Calu3 (cell line): ENCODE measurements at places on chromosomes 6 and 20. TPM values are rescaled to one million over a fixed set of nuclear protein-coding genes. Genes with fewer than 3 reads are reported as not detected.

- no peak overlapping the region for H3K27ac ChIP-seq
- H3K36me3 ChIP-seq: no peaks in the 10 kb centered on the region
- no peak overlapping the region for H3K4me3 ChIP-seq
- peak; percentile 40 for DNase-seq
Measured at GRCh38 chr6:113433335-113433991, 423.7 kb upstream of the MARCKS start.

- DNase-seq: no peak
- H3K27me3 ChIP-seq: no peaks in the 10 kb centered on the region
- H3K4me1 ChIP-seq: no peaks in the 10 kb centered on the region
- no peak overlapping the region for H3K27ac ChIP-seq
- no peaks in the 10 kb centered on the region for H3K36me3 ChIP-seq
Measured at GRCh38 chr6:109808837-109809236, 117.7 kb downstream of the FIG4 start.

- DNase-seq: no peak
- H3K27me3 ChIP-seq: peaks cover 22% of the 10 kb centered on the region
- no peaks in the 10 kb centered on the region for H3K36me3 ChIP-seq
- no peaks in the 10 kb centered on the region for H3K4me1 ChIP-seq
Measured at GRCh38 chr6:128759447-128759846, 123.5 kb upstream of the LAMA2 start.

- H3K36me3 ChIP-seq: no peaks in the 10 kb centered on the region
- H3K27me3 ChIP-seq: no peaks in the 10 kb centered on the region
- H3K4me3 ChIP-seq: no peak overlapping the region
- H3K4me1 ChIP-seq: no peaks in the 10 kb centered on the region
- DNase-seq: peak; percentile 34
Measured at GRCh38 chr6:123715006-123715863, 78.5 kb upstream of the TRDN start.

- H3K4me3 ChIP-seq: no peak overlapping the region
- DNase-seq: no peak
- H3K27me3 ChIP-seq: no peaks in the 10 kb centered on the region
- H3K27ac ChIP-seq: peak overlapping the region; percentile 23
- H3K4me1 ChIP-seq: peaks cover 29% of the 10 kb centered on the region
- no peaks in the 10 kb centered on the region for H3K36me3 ChIP-seq
Measured at GRCh38 chr6:54493138-54493537, 184.9 kb downstream of the TINAG start.

GRCh38 chr6:70616728-70617260, 50.1 kb downstream of the SDHAF4 start:
- no peak overlapping the region for H3K4me3 ChIP-seq
- no peaks in the 10 kb centered on the region for H3K4me1 ChIP-seq
- no peaks in the 10 kb centered on the region for H3K36me3 ChIP-seq
- H3K27ac ChIP-seq: no peak overlapping the region

- no peaks in the 10 kb centered on the region for H3K27me3 ChIP-seq
- H3K36me3 ChIP-seq: no peaks in the 10 kb centered on the region
- H3K27ac ChIP-seq: no peak overlapping the region
- H3K4me3 ChIP-seq: no peak overlapping the region
Measured at GRCh38 chr6:13437218-13437996, 50.0 kb downstream of the GFOD1 start.

DNA sequence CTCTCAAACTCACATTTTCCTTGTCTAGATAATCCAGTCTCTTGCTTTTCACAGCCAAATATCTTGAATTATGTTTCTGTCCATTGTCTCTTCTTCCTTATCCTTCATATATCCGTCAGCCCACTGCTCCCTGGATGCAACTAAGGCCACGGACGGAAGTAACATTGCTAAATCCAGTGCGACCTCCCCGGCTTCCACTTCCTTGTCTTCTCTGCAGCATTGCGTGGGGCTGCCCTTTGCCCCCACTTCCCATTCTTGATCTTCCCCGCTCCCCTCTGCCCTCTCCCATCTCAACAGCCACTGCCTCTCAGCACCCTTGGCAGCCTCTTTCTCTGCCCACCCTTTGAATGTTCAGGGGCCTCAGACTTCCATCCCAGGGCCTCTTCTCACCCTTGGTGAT, 190.4 kb upstream of the UST start:
- DNase-seq: no peak
- H3K4me1 ChIP-seq: no peaks in the 10 kb centered on the region
- no peak overlapping the region for H3K4me3 ChIP-seq
- no peaks in the 10 kb centered on the region for H3K27me3 ChIP-seq

DNA sequence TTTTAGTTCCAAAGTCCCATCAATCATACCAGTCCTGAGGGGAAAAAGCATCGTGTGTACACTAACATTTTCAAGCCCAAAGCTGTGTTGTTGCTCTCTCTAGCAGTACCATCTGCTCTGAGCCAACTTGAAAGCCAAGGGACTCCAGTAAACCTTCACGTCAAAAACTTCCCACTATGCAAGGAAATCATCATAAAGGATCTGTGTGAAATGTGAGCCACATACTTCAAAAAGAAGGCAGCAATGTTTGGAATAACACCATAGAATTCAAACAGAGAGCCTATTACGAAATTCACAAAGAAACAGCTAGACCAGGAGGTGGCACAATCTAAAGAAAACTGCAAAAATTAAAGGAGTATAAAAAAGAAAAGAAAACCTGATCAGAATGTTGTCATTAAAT, 399.8 kb upstream of the EPHA7 start:
- no peaks in the 10 kb centered on the region for H3K36me3 ChIP-seq
- no peaks in the 10 kb centered on the region for H3K27me3 ChIP-seq
- H3K4me1 ChIP-seq: no peaks in the 10 kb centered on the region
- no peak overlapping the region for H3K27ac ChIP-seq
- no peak overlapping the region for H3K4me3 ChIP-seq
- no peak for DNase-seq

GRCh38 chr6:166442131-166442685, 59.5 kb upstream of the MPC1 start:
- no peak for DNase-seq
- no peak overlapping the region for H3K27ac ChIP-seq
- no peak overlapping the region for H3K4me3 ChIP-seq
- H3K4me1 ChIP-seq: no peaks in the 10 kb centered on the region
- H3K36me3 ChIP-seq: peaks cover 5% of the 10 kb centered on the region

DNA sequence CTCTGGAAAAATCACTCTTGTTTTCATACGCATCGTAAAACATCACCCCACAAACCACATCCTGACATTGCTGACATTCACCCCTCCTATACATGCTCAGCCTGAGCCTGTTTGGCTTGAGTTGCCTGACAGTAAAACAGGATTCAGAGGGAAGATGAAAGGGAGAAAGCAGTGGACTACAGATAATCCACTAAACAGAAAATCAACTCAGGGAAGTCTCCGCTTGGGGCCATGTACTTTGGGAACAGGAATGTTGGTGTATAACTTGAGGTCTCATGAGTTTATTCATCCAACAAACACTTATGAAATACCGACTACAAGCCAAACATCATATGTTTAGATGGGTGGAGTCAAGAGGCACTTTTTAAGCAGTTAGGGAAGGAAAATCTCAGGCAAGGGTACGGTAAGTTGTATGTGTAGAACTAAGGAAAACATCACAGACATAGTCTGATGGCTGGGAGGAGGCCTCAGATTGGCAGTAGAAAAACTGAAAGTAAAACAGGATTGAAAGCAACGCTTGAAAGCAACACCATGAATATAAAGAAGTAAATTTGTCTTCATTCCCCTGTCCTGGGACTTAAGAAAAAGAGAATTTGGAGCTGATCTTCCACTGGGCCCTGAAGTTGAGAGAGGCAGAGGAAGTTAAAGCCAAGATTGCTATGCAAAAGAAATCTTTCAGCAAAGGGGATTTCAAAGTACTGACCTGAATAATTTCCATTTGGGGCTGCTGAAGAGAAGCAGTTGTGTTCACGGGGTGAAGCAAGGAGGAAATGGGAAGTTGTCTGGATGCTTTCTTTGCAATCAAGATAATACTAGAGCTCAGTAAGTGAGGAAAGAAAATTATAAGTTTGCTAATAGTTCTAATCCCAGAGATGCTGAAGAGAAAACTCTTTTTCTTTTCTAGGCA, 28.8 kb downstream of the PDE7B start:
- DNase-seq: no peak
- H3K27me3 ChIP-seq: no peaks in the 10 kb centered on the region
- H3K4me1 ChIP-seq: peaks cover 8% of the 10 kb centered on the region

DNA sequence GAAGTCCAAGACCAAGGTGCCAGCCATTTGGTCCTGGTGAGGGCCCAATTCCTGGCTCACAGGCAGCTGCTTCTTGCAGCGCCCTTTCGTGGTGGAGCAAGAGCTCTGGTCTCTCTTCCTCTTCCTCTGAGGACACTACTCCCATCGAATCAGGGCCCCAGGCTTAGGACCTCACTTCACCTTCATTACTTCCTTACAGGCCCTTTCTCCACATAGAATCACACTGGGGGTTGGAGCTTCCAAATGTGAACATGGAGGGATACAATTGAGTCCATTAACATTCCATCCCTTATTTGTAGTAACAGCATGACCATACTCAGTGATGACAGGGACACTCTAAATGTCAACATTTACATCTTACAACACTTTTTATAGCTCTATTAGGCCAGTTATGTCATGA, 2.3 kb downstream of the RAMACL start:
- DNase-seq: no peak
- no peaks in the 10 kb centered on the region for H3K36me3 ChIP-seq
- H3K4me1 ChIP-seq: peaks cover 8% of the 10 kb centered on the region

GRCh38 chr6:34246563-34247391, 2.0 kb downstream of the SMIM29 start:
- peak; percentile 87 for DNase-seq
- H3K27me3 ChIP-seq: no peaks in the 10 kb centered on the region
- peaks cover 68% of the 10 kb centered on the region for H3K4me1 ChIP-seq

- H3K4me3 ChIP-seq: no peak overlapping the region
- no peaks in the 10 kb centered on the region for H3K4me1 ChIP-seq
- H3K36me3 ChIP-seq: no peaks in the 10 kb centered on the region
- H3K27ac ChIP-seq: no peak overlapping the region
- DNase-seq: no peak
- no peaks in the 10 kb centered on the region for H3K27me3 ChIP-seq
Measured at GRCh38 chr6:13303668-13304017, 24.7 kb downstream of the TBC1D7 start.

GRCh38 chr20:13552061-13552460, 86.7 kb downstream of the TASP1 start:
- DNase-seq: no peak
- no peak overlapping the region for H3K4me3 ChIP-seq
- H3K27ac ChIP-seq: no peak overlapping the region
- H3K36me3 ChIP-seq: peaks cover 5% of the 10 kb centered on the region

DNA sequence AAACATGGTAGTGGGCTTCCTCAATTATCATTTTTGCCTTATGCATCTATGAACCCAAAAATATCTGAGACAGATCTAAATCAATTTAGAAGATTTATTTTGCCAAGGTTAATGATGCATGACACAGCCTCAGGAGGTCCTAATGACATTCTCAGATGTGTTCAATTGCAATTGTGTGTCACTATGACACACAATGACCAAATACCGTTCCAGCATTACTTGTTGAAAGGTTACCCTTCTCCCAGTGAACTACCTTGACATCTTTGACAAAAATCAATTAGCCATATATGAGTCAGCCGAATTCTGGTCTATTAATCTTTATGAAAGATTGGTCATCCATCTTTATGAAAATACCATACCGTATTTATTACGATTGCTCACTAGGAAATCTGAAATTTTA, 592.5 kb upstream of the GJE1 start:
- no peak for DNase-seq
- H3K4me1 ChIP-seq: no peaks in the 10 kb centered on the region
- H3K36me3 ChIP-seq: no peaks in the 10 kb centered on the region
- H3K27ac ChIP-seq: no peak overlapping the region
- H3K4me3 ChIP-seq: no peak overlapping the region

DNA sequence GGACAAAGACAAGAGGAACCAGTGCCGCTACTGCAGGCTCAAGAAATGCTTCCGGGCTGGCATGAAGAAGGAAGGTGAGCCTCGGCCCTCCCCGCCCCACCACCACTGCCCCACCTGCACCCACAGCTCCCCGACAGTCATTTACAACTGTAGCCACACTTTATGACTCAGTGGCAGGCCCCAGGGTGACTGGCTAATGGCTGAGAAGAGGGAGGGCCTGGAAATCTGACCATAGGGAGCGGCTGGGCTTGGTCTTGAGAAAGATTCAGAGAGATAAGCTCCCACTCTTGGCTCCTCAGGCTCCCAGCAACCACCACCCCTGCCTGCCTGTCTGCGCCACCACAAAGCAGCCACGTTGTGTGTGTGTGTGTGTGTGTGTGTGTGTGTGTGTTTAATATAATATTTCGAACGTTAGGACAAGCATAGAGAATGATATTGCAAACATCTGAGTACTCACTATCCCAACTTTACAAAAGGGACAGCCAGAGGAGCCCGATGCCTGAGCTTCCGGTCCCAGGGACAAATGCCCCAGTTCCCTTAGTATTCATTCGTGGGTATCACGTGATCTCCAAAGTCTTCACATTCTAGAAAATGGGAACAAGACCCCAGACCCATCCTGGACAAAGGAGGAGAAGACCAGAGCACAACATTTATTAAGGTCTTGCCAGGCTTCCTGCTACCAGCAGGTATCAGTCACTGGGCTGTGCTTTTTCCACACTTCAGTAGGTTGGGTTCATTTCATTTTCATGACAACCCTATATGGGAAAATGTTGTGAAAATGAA, 52.1 kb downstream of the HNF4A start:
- DNase-seq: peak; percentile 93
- H3K27me3 ChIP-seq: no peaks in the 10 kb centered on the region
- H3K36me3 ChIP-seq: peaks cover 23% of the 10 kb centered on the region
- peaks cover 36% of the 10 kb centered on the region for H3K4me1 ChIP-seq
- H3K27ac ChIP-seq: peak overlapping the region; percentile 88

- no peak overlapping the region for H3K4me3 ChIP-seq
- no peak overlapping the region for H3K27ac ChIP-seq
- peaks cover under 1% of the 10 kb centered on the region for H3K36me3 ChIP-seq
- DNase-seq: no peak
- peaks cover 17% of the 10 kb centered on the region for H3K4me1 ChIP-seq
Measured at GRCh38 chr6:116392132-116393013, 21.6 kb downstream of the DSE start.

GRCh38 chr20:12949429-12949980, 59.3 kb upstream of the SPTLC3 start:
- H3K4me1 ChIP-seq: peaks cover 17% of the 10 kb centered on the region
- H3K4me3 ChIP-seq: no peak overlapping the region
- H3K27ac ChIP-seq: no peak overlapping the region
- no peaks in the 10 kb centered on the region for H3K27me3 ChIP-seq

DNA sequence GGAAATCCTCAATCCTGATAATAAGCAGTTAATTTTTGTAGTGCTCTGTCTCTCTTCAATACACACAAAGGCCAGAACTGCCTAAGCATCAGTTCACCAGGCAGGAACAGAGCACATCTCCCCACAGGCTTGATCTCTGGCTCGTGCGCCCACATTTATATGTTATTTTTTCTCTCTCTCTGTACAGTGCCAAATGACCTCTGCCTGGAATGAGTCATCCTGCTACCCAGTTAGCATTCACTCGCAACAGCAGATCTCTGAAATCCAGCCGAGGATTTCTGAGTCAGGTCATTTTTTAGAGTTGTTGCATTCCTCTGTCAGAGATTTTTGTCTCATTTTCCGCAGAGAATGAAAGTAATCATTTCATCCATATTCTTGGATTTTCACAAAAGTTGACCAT, 107.1 kb downstream of the COL12A1 start:
- peaks cover 25% of the 10 kb centered on the region for H3K4me1 ChIP-seq
- peak overlapping the region; percentile 71 for H3K27ac ChIP-seq
- no peaks in the 10 kb centered on the region for H3K27me3 ChIP-seq
- peak; percentile 49 for DNase-seq

- no peak overlapping the region for H3K4me3 ChIP-seq
- H3K27me3 ChIP-seq: no peaks in the 10 kb centered on the region
- no peak overlapping the region for H3K27ac ChIP-seq
- H3K36me3 ChIP-seq: no peaks in the 10 kb centered on the region
Measured at GRCh38 chr6:12602951-12603672, 113.5 kb upstream of the PHACTR1 start.

The PEX7 gene
- total RNA-seq: 3.9 and 5.1 TPM in 2 replicates

The ASIP gene
- not detected in 2 replicates for total RNA-seq

The KIAA0408 gene
- total RNA-seq: 0.31 and 0.91 TPM in 2 replicates

The PSMG4 gene
- total RNA-seq: 17.6 and 17.8 TPM in 2 replicates

The CCDC170 gene
- 0.26 TPM in 1 of 2 replicates, not detected in the other for total RNA-seq

The MROH8 gene
- total RNA-seq: 1.4 and 2.7 TPM in 2 replicates

The COL9A3 gene
- total RNA-seq: 2.7 TPM in 2 replicates
